Esophagus muscularis mucosa (tissue), 4 donors: ENCODE measurements at places on chromosomes 2 and 18. TPM values are rescaled to one million over a fixed set of nuclear protein-coding genes. Genes with fewer than 3 reads are reported as not detected.

DNA sequence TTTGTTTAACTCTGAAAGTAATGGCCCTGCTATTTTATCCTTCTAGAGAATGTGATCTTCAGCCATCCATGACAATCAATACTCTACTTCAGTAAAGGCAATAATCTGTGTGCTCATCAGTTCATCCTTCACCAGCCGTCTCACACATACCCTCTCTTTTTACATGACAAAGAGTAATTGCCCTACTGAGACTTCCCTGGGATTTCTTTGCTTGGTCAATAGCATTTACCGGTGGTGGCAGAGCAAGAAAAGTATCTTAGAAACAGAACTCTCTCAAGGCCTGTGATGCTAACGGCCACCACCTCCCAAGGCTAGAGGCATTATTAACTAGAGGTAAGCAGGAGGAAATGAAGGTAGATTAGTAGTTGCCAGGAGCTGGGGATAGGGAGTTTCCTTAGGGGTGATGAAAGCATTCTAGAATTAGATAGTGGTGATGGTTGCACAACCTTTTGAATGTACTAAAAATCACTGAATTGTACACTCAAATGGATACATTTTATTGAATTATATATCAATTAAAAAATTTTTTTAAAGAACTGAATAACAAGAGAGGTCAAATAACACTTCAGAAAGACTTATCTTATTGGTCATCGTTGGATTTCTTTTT is 57.9 kb upstream of the EPC2 start:
- no peaks in the 10 kb centered on the region for H3K4me1 ChIP-seq
- H3K27ac ChIP-seq, result no peak overlapping the region
- H3K4me3 ChIP-seq, result no peak overlapping the region
- no peaks in the 10 kb centered on the region for H3K36me3 ChIP-seq
- DNase-seq, result no peak

Gene GAREM2
- 4.0 TPM for total RNA-seq

DNA sequence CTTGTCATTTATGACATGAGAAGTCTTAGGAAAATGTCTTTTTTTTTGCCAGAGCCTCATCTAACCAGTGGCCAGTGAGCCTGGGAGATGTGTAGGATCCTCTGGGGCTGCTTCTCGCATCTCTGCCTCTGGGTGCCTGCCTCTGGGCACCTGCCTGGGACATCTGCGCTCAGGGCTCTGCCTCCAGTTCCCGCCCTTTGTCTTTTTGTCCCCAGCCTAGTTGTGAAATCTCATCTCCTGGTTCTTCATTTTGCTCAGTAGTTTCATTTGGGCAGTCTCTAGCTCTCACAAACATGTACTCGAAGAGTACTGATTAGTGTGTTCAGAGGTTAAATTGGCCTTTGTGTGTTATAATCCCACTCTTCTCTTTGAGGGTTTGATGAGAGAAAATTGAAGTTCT is 92.0 kb downstream of the LTBP1 start:
- no peak overlapping the region for H3K4me3 ChIP-seq
- no peaks in the 10 kb centered on the region for H3K27me3 ChIP-seq
- H3K4me1 ChIP-seq, result peaks cover 76% of the 10 kb centered on the region
- no peaks in the 10 kb centered on the region for H3K36me3 ChIP-seq

Gene HTRA2
- total RNA-seq, result 29.9 TPM

DNA sequence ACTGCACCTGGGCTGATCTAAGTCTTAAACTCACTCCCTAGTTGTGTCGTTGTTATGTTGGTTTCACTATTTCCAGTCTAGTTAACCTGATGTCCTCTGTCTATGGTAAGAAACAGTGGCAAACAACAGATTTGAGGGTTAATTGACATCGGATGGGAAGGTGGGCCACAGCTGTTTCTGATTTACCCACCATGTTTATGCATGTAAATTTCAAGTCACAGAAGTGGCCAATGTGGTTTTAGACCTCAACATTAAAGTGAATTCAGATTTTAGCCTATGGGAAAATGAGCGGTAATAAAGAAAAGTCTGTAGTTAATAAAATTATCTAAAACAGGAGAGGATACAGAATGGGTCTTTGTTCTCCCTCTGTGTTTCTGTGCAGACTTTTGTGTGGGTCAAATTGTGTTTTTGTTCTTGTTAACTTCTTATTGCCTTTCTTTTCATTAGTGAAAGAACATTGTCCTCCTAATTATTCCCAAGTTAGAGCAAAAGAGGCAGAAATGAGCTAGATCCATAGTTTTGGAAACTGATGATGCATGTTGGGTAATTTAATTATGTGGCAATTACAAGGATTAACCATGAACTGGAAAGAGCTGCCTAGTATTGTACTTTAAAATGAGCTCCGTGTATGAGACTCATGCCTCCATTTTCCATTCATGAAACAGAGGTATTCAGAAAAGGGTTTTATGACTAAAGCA is 83.2 kb downstream of the LAMA3 start:
- H3K27ac ChIP-seq, result no peak overlapping the region
- no peaks in the 10 kb centered on the region for H3K27me3 ChIP-seq
- H3K36me3 ChIP-seq, result no peaks in the 10 kb centered on the region

- peaks cover 27% of the 10 kb centered on the region for H3K4me1 ChIP-seq
- no peak for DNase-seq
- H3K27ac ChIP-seq, result no peak overlapping the region
- H3K27me3 ChIP-seq, result no peaks in the 10 kb centered on the region
Observed at GRCh38 chr2:29068513-29068912, 5.8 kb downstream of the PCARE start.

Gene CFAP65
- not detected for total RNA-seq

GRCh38 chr2:22282220-22282619 is 1102.8 kb upstream of the KLHL29 start:
- H3K27ac ChIP-seq, result no peak overlapping the region
- DNase-seq, result no peak
- H3K36me3 ChIP-seq, result no peaks in the 10 kb centered on the region
- H3K27me3 ChIP-seq, result no peaks in the 10 kb centered on the region

DNA sequence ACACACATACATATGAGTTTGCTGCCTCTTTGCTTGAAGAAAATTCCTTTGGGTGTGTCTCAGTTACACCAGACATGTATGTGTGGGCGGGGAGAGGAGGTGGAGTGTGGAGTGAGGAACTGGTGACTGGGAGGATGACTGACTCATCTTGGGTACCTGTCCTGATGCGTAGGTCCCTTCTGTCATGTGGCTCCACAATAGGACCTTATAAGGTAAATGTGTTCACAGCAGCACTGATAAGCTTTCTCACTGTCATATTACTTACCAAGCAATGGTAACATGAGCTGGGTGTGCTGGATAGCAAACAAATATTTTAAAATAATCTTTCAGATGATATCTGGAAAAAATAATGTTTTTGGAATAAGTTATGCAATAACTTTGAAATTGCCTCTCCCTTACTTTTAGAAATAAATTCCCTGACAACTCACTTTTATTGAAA is 45.1 kb downstream of the SLC9A2 start:
- H3K27ac ChIP-seq, result no peak overlapping the region
- no peak for DNase-seq
- no peak overlapping the region for H3K4me3 ChIP-seq
- peaks cover 8% of the 10 kb centered on the region for H3K27me3 ChIP-seq
- H3K36me3 ChIP-seq, result no peaks in the 10 kb centered on the region
- no peaks in the 10 kb centered on the region for H3K4me1 ChIP-seq

GRCh38 chr18:51039138-51040112 is 9.4 kb downstream of the SMAD4 start:
- H3K36me3 ChIP-seq, result no peaks in the 10 kb centered on the region
- no peaks in the 10 kb centered on the region for H3K27me3 ChIP-seq
- no peak overlapping the region for H3K4me3 ChIP-seq
- no peak for DNase-seq
- H3K4me1 ChIP-seq, result peaks cover 99% of the 10 kb centered on the region
- no peak overlapping the region for H3K27ac ChIP-seq
